ENCODE measurements at places on chromosomes 13 and 19.

DNA sequence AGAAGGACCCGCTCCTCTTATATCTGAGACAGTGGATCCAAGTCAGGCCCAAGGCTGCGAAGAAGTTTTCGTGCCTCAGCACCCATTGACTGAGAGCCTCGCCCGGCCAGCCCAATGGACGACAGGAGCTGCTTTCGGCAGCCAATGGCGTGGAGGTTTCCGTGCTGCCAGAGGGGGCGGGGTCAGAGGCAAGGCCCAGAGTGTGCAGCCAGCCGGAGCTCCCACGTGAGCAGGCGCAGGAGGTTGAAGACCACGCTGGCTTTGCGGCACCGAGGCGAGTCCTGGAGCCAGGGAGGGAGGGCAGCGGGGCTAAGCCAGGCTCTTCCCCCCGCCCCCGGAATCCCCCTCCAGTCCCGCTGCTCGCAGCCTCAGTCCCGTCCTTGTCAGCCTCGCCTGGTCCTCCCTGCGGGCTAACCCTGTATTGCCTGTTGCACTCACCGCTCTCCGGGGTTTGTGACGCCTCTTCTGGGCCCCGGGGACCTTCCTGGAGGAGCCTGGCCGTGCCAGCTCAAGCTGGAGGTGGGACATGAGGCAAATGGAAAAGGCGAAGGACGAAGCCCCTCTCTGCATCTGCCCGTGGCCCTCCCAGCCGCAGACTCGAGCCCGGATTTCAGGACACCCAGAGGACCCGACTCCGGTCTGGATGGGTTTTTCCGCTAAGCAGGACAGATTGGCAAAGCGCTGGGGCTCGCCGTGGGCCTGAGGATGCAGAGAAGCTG, 1.5 kb downstream of the IFNL4 start:
- DNase-seq: peak; percentile 10

DNA sequence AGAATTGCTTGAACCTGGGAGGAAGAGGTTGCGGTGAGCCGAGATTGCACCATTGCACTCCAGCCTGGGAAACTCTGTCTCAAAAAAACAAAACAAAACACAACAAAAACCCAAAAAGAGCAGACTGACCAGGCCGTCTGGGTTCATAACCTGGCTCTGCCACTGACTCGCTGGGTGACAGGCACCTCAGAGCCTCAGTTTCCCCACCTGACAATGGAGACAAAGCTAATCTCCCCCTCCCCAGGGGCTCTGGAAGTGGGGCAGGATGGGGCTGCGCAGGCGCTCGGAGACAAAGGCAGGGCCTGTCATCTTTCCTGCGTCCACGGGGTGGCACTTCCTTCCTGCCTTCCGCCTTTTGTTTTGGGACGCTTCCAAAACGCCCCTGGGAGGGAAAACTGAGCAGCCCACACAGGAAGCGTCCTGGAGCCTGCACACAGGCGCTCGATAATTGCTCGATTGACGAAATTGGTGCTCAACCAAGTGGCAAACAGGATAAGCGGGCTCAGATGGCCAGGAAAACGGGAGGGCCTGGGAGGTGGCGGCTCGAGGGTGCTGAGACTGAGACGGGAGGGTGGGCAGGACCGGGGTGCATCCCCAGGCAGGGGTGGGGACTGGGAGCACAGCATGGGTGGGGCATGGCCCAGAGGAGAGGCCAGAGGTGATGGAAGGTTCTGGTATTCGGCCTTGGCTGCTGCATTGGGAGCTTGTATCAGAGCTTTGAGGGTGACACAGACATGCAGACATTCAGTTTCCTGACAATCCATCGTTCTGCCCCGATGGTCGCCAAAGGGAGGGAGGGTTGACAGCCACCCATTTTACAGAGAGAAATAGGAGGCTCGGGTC, 17.8 kb downstream of the SPC24 start:
- no peak for DNase-seq

DNA sequence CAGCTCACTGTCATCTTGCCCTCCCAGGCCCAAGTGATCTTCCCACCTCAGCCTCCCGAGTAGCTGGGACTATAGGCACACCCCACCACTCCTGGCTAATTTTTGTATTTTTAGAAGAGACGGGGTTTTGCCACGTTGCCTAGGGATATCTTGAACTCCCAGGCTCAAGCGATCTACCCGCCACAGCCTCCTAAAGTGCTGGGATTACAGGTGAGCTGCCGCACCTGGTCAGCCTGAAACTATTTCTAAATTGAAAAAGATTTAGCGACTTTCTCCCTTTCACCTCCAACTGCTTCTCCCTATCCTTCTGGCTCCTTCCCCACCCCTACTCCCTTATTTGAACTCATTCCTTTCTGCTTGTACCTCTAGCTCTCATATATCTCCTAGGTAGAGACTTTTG, 19.8 kb upstream of the NAA16 start:
- no peak for DNase-seq

GRCh38 chr13:37074703-37075102, 15.2 kb upstream of the SUPT20H start:
- DNase-seq: no peak

GRCh38 chr13:110797230-110797877, 83.9 kb downstream of the ING1 start:
- no peak for DNase-seq

DNA sequence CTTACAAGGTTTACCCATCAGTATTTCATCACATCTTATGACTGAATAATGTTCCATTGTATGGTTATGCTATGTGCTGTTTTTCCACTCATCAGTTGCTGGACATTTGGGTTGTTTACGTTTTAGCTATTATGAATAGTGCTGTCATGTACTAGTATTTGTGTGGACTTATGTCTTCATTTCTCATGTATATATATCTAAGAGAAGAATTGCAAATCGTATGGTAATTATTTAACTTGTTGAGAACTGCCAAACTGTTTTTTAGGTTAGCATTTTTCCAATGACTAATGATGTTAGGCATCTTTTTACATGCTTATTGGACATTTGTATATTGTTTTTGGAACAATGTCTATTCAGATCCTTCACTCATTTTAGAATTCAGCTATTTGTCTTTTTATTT, 368.3 kb downstream of the LMO7 start:
- DNase-seq: no peak

DNA sequence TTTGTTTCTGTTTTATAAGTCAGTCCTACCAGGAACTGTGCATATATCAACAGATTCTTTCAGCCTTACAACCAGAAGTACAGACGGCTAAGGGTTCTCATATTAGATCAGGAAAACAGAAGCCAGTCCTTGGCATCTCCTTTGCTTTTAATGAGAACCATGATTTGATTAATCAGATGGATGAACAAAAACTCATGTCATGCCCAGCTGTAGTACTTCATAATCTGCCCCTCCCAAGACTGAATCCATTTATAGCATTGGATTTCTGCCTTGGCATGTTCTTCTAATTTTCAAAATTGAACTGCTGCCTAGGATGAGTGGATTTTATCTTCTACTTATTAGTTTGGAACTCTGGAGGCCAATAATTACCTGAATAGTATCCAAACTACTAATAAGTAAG, 617.2 kb downstream of the SLITRK5 start:
- DNase-seq: no peak

DNA sequence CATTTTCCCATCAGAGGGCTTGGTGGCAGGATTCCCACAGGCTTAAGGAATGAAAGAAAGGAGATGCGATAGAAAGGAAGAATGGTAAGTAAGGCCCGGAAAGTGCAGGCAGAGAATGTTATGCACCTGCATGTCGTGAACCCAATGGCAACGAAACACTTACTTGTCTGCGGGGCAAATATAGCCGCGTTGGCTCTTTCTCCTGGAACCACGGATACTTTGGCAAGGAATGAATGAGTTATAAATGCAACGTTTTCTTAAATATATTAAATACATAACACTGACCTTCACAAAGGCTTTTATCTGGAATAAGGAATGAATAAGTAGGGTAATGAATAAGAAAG, 192.1 kb downstream of the KATNAL1 start:
- DNase-seq: no peak

DNA sequence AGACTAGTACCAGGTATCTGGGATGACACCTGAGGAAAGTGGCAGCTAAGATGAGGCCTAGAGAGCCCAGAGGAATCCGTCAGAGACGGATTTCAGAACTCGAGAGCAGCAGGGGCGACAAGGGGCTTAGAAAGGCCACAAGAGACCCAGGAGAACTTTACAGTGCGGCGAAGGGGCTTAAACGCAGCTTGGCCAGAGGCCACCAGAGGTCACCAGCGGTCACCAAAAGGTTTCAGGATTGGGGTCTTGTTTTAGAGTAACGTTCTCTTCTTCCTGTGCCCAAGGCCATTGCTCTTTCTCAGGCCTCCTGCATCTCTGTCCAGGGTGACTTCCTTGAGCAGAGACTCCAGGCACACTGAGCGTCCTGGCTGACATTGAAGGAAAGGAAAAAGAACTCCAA, 2.2 kb downstream of the ZSCAN22 start:
- DNase-seq: no peak

DNA sequence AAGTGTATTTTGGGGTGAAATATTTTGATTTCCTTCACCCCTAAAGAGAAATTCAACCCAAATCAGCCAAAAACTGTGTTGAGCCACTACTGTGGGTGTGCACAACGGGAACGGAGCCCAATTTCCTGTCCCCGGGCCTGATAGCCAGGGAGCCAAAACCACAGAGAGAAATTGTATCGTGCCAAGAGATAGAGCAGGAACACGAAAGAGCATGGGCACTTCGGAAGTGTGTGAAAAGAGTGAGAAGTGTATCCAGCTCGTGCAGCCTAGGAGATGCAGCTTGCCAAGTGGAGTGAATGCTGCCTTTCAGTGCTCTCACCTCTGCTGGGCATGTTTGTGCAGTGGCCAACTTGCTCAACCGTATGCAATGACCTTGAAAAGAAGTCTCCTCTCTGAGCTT, 19.4 kb upstream of the PLEKHF1 start:
- no peak for DNase-seq

GRCh38 chr19:27676877-27677276, 1536.1 kb downstream of the UQCRFS1 start:
- DNase-seq: no peak

GRCh38 chr13:113800576-113800926, 41.5 kb downstream of the TMEM255B start:
- no peak for DNase-seq

All from stimulated activated CD8-positive, alpha-beta memory T cell treated with anti-CD3 and anti-CD28 coated beads, Interleukin-15, amount 100 ng/mL, for 4 hours (primary cell).